ENCODE measurements at places on chromosomes 11 and 22. TPM values are rescaled to one million over a fixed set of nuclear protein-coding genes. Genes with fewer than 3 reads are reported as not detected.

Gene JAML
- total RNA-seq, result 0.74 TPM

Gene CCDC81
- total RNA-seq, result 0.87 TPM

Gene SLC22A6
- not detected for total RNA-seq

- no peak for DNase-seq
Measured at GRCh38 chr11:45266676-45267020, 19.5 kb downstream of the SYT13 start.

DNA sequence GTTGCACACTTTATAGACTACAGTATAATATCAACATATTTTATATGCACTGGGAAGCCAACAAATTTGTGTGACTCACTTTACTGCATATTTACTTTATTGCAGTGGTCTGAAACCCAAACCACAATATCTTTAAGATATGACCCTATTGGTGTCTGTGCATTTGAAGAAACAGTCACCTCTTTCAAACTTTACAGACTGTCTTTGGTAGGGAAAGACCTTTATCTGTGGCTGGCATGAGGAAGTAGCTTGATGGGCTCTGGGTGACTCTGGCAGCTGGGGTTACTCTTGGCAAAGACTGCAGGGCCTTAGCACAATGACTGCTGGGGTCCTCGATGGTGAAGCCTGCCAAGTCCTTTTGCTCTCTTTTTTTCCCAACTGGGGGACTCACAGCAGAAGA, 21.3 kb upstream of the ABTB2 start:
- no peak for DNase-seq

DNA sequence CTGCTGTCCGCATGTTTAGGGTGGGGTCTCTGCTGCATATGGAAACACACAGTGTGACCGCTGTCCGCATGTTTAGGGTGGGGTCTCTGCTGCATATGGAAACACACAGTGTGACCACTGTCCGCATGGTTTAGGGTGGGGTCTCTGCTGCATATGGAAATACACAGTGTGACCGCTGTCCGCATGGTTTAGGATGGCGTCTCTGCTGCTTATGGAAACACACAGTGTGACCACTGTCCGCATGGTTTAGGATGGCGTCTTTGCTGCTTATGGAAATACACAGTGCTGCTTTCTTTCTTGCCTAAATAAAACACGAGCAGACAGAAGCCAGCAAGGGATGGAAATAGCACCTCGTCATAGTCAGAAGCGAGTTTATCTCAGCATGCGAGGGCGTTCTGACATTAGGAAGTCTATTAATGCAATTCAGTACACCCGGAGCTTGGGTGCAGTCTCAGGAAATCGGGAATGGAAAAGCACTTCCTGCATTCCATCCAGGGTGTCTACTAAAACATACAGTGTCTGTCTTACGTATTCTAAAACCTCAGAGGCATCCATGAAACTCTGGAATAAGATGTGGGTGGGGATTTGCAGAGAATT, 32.6 kb upstream of the TOLLIP start:
- DNase-seq, result no peak

Gene CD3E
- 2.0 TPM for total RNA-seq

Gene B4GALNT4
- not detected for total RNA-seq

DNA sequence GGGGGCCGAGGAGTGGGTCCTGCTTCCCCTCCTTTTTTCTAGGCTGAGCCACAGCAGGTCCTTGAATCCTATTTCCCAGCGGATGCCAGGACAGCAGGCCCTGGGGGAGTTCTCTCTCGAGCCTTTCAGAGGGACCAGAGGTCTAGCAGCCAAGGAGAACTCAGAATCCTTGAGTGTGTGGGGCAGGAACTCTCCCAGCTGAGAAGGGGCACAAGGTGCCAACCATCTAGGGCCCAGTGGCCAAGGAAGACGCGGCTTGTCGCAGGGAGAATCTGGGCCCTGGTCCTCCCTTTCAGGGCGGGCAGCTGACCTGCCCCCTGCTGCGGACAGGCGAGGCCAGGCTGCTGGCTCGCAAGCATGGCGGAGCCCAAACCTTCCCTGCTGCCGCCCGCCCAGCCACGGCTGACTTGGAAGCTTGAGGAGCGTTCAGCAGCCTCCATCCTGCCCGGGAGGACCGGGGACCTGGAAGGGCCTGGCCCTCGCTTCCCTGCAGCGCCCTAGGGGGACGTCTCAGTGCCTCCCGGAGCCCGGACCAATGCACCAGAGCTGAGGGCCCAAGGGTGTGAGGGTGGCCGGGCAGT, 972 bp upstream of the TSSC4 start:
- DNase-seq, result no peak

Gene MRGPRX3
- not detected for total RNA-seq

GRCh38 chr11:72670041-72670440, 4.2 kb downstream of the PDE2A start:
- no peak for DNase-seq

DNA sequence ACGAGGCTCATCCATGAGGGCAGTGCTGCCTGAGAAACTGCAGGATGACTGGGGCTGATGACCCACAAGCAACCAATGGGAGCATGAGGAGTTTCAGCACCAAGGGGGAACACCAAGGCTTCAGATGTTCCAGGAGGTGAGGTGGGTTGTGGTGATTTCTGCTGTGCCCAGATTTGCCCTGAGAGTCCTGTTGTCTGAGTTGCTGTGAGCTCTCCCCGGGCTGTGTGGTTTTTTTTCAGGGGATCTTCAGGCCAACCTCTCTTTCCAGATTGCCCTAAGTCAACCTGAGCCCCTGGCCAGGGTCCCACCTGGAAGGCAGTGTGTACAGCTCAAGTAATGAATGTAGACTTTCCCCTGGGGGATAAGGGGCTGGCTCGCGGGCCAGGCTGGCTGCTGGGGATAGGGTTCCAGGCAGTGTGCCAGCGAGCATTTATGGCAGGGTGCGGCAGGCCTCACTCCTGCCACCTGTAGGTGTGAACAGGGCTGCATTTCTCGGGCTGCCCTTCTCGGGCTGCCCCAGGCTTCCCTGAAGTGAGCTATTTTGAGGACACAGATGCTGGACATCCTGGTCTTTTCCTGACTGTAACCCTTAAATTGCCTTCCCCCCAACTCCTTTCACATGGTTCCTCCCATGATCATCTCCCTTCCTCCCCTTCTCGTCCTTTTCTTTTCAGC, 9.8 kb downstream of the SLC22A6 start:
- peak; percentile 38 for DNase-seq

DNA sequence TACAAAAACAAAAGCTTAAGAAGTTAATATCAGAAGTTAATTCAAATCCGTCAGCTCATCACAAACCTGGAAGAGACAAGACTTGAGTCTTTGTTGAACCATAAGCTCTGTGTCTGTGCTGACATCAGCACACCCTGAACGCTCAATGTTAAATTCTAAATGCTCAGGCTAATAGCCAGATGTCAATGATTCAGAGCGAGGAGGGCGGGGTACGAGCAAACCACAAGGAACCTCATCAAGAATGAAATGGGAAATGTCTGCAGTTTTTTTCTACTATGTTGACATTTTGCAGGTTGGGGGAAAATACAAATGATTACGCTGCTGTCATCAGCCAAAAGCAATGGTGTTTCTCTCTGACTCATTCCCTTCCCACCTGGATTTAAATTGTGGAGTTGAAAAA, 1057.2 kb downstream of the NTM start:
- no peak for DNase-seq

DNA sequence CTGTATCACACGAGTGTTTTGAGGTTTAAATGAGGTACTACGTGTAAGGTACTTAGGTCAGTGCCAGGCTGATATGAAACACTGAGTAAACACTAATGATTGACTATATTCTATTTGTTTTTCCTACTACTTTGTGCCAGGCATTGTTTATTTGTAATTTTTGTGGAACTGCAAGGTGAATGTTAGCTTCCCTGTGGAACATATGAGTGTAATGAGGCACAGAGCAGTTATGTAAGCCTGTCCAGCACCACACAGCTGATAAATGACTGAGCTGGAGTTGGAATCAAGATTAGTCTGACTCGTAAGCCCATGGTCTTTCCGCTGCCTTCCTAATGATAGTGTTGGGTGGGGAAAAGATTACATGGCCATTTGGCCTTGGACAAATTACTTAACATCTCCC, 5.9 kb downstream of the SLC37A2 start:
- no peak for DNase-seq

DNA sequence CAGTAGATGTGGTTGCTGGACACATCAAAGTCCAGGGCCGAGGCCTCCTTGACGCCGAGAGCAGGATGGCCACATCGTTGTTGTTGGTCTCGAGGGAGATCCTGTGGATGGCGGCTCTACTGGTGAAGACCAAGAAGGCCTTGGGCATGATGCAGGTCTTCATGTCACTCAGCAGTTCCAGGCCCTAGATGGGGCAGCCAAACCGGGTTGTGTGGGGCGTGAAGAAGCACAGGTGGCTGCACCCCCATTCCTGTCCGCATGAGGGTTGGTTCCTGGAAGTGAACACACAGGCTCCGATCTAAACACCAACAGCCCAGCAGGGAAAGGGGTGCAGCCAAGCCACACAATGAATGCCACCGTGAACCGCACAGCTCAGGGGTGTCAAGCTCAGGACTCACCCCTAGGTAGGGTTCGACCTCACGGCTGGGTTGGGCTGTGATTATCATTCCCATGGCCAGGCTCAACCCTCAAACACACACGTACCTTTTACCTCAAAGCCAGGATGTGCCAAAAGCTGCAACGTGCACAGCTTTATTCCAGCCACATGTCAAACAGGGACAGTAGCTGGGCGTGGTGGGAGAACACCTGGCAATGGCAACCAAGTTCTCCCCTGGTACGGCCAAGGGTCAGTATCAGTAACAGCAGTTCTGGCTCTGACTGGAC, 132.3 kb downstream of the CRYBB2 start:
- no peak for DNase-seq

DNA sequence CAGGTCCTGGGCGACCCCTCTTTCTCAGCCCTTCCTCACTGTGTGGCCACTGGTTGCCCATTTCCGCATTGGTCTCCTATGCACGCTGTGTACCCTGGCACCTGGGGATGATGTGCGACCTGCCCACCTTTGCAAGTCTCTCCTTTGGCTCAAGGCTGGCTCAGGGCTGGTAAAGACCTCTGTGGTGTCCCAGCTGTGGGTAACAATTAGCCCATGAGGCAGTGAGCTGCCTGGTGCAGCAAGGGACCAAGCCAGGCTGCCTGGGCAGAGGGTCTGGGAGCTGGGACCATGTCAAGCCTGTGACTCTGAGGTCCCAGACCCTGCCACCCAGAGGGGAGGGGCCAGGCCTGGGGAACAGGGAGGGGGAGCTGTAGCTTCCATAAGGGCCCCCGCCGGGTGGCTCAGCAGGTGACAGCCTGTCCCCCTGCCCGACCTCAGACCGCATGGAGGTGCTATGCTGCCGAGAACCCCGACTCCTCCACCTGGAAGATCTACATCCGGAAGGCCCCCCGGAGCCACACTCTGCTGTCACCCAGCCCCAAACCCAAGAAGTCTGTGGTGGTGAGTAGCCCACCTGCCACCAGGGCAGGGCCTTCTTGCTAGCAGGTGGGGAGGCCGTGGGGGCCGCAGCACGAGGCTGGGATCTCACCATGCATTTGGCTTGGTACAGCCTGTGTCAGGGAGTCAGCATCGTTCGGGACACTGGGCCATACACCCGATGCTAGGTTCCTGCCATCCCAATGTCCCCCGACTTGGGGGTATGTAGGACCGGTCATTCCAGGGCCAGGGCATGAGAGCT, 112.5 kb downstream of the KCNQ1OT1 start:
- DNase-seq, result no peak

DNA sequence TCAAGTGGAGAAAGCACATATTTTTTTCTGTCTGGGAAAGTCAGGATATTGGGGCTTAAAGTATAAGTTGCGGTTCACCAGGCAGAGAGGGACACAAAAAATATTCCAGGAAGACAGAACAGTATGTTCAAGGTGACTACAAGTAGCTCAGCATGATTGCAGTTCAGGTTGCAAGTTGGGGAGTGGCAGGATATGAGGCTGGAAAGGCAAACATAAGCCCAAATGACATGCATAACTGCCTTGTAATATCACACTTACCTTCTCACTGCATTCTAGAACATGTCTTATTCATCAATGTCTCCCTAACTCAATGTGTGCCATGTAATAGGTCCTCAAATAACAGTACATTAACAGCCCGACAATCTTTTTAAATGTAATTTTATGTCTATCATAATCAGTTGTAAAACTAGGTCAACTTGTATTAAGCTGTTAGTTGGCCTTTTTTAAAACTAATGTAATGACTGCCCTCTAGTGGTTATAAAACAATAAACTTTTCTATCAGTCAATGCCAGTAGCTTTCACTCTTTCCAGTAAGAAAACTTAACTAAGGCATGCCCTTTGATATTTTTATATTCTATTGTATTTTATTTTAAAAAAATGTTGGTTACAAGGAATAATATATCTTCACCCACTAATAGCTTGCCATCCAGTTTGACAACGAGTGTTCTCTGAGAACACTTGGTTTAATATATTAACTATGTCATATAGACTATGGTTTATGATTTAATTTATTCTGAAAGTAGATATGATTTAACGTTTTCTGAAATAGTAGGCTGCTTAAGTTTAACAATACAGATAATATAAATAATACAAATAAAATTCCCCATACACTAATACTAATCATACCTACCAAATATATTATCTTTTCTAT, 39.4 kb upstream of the CFAP300 start:
- peak; percentile 64 for DNase-seq

GRCh38 chr11:117484156-117484555, 156.5 kb downstream of the CEP164 start:
- DNase-seq, result no peak

Gene INS
- not detected for total RNA-seq

- DNase-seq, result no peak
Measured at GRCh38 chr11:126265811-126266210, 2.9 kb downstream of the SRPRA start.

- no peak for DNase-seq
Measured at GRCh38 chr22:32325811-32326237, 31.8 kb upstream of the RFPL3 start.

- DNase-seq, result peak; percentile 25
Measured at GRCh38 chr22:45672564-45673481, 1.2 kb downstream of the ATXN10 start.

Gene DDIAS
- total RNA-seq, result 30.9 TPM

- no peak for DNase-seq
Measured at GRCh38 chr11:117095284-117096161, 2.7 kb downstream of the SIK3 start.

Gene MYEOV
- total RNA-seq, result 7.7 TPM

- DNase-seq, result no peak
Measured at GRCh38 chr11:102552447-102553194, 22.1 kb upstream of the MMP7 start.
